ENCODE measurements at places on chromosomes 7 and 10.
A peak's percentile ranks its signal among the peaks of the same experiment; 100 is the strongest.

DNA sequence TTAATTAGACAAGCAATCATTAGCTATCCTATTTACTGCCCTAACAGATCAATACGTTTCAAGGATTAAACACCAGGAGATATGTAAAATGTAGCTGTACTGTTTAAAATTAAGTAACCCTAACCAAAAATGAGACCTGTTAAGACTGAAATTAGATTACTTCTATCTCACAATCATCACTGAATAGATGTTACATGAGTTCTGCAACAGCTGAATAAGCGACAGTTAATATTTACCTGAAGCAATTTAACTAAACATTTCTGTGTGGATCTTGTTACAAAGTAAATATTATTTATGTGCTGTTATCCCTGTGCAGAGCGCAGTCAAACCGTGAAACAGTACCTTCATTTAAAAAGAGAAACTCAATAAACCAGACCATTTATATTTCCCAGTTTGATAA, 122.5 kb downstream of the RELN start:
- no peak for DNase-seq

DNA sequence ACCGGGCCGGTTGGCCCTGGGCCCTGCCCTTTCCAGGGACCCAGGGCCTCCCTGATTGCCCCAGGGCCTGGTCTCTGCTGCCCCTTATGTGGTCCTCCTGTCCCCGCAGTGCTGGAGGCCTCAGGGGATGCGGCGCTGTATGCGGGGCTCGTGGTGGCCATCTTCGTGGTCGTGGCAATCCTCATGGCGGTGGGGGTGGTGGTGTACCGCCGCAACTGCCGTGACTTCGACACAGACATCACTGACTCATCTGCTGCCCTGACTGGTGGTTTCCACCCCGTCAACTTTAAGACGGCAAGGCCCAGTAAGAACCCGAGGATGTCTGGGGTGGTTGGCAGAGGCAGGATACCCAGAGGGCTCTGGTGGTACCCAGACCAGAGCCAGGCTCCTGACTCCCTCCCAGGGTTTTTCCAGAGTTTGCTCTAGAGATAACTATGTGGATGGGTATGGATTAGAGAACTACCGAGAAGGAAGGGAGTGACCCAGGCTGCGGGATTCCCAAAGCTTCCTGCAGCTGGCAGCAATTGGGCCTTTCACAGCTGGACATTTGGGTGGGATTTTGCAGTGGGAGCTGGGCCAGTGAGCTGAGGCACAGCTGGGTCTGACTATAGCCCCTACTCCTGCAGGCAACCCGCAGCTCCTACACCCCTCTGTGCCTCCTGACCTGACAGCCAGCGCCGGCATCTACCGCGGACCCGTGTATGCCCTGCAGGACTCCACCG, 28.1 kb upstream of the SLC29A3 start:
- no peak for DNase-seq

- DNase-seq, result no peak
These were observed 254.7 kb upstream of the PFKP start for GRCh38 chr10:2812631-2813030.

GRCh38 chr7:43553999-43554398, 28.9 kb upstream of the STK17A start:
- DNase-seq, result no peak

DNA sequence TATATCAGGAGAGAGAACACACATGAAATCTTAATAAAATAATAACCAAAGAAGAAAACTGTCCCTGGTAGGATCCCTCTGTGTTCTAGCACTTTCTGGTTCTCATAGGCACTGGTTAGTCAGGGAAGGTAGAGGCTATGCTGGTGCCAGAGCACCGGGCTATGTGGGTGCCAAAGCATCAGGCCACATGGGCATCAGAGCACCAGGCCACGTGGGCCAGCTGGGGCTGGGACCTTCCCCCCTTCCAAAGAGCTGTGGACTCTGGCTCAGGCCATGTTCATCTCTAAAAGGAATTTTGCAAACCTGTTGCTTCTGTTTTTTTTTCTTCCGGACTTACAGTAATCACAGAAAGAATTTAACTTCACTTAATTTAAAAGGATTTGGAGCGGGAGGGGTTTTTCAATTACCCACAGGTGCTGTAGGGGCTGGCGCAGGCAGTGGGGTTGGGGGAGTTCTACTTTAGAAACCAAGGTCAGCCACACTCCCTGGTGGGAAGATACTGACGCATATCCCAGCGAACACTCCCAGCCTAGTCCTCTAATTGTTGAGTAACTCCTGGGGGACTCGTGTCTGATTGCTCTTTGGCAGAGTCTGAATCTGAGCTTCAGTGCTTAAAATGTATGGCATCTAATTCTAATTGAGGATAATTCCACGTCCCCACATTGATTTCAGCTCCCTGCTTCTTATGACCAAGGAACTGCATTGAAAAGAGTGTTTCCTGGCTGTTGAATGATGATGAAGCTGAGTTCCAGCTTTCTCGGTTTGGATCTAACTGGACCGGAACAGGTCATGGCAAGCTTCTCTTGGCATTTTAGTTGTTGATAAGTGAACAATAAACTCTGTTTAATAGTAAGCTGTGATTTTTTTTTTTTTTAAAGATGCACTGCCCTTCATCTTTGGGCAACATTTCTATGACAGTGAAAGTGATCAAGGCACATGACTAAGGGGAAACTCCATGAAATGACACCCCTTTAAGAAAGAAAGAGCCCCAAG, 110.7 kb upstream of the FZD8 start:
- no peak for DNase-seq

GRCh38 chr10:69890065-69890847, 88.5 kb downstream of the COL13A1 start:
- DNase-seq, result no peak

- no peak for DNase-seq
These were observed 46.3 kb downstream of the CUL2 start for GRCh38 chr10:35043796-35044344.

DNA sequence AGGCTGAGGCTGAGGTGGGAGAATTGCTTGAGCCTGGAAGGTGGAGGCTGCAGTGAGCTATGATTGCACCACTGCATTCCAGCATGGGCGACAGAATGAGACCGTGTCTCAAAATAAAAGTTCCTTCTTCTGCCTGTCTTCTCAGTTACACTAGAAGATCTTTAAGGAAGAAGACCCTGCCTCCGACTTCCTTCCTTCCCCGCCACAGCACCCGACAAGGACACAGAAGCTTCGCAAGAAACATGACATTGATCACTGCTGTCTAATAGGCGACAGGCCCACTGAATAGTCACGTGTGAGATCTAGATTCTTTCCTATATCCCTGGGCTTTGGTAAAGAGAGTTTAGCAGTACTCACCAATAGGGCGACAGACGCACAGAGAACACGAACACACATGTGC, 118.2 kb downstream of the PRPF18 start:
- no peak for DNase-seq

DNA sequence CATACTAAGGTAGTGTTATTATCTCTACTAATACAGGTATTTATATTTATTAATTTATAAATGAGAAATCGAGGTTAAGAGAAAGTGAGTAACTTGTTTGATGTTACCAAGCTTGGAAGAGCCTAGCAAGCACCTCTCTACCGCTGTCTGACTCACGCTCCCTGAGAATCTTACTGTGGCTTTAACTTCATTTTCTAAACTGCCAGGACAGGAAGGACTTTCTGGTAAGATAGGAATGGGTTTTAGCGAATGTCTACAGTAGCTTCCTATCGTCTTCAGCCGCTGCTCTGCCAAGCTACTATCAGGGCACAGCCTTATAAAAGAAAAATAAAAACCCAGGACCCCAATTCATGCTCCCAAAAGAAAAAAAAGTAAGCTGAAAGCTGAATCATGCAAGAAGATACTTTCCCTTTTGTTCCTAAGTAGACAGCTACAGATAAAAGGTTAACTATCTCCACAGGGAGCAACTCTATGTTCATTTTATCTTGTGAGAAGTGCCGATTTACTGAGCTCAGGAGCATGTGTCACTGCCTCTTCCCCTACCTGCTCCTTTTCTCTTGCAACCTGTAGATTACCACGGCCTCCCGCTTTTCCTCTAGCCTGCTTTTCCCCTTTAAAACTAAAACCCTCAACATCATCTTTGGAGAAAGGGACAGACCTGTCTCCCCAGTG, 60.2 kb downstream of the THNSL1 start:
- no peak for DNase-seq

- DNase-seq, result no peak
These were observed 36.8 kb downstream of the COL28A1 start for GRCh38 chr7:7498856-7499255.

GRCh38 chr7:1812509-1813393, 142.7 kb downstream of the ELFN1 start:
- peak; percentile 81 for DNase-seq

DNA sequence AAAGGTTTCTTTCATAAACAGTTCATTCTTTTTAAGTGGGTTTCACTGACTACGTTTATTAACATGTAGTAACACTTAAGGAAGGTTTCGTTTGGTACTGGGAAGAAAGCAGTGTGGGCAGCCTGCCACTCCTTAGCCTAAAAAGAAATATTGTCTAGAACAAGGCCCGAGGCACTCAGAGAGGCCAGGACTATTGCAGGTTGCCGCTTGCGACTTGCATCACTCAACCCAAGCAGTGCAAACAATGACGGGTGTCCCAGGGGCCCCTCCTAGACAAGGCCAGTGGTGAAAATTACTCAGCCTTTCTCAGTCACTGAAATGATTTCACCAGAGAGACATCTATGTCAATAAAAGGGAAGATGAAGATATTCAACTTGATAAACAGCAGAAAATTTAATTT, 243.9 kb downstream of the SNX13 start:
- DNase-seq, result no peak

GRCh38 chr10:103562383-103562782, 68.9 kb downstream of the NEURL1 start:
- no peak for DNase-seq

- no peak for DNase-seq
These were observed 48.3 kb downstream of the LANCL2 start for GRCh38 chr7:55413442-55413841.

DNA sequence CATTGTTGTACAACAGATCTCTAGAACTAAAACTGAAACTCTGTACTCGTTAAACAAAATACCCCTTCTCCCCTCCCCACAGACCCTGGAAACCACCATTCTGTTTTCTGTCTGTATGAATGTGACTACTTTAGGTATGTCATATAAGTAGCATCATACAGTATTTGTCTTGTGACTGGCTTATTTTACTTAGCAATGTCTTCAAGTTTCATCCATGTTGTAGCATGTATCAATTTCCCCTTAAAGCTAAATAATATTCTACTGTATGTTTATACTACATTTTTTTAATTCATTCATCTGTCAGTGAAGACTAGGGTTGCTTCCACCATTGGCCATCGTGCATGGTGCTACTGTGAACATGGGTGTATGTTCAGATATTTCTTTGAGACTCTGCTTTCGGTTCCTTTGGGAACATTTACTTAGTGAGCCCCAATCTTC, 71.2 kb upstream of the RPA3 start:
- no peak for DNase-seq

- DNase-seq, result no peak
These were observed 233.0 kb downstream of the DNAJB9 start for GRCh38 chr7:108802650-108803049.

GRCh38 chr7:68407460-68407859, 1190.8 kb upstream of the AUTS2 start:
- DNase-seq, result no peak

DNA sequence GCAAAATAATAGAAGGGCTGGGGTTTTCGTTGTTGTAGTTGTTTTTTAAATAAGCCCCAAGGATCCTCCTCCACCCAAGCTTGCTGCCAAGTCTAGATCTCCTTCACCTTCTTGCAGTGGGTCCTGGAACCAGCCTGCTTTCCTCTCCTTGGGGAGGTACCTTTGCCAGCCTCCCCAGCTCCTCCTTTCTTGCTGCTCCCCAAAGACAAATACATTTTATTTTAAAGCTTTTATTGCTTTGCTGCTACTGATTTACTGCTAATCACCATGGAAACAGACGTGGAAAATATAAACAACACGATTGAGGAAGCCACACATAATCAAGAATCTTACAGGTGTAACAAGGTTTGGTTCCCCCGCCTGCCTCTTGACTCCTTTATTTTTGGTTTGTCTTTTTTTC, 17.4 kb upstream of the SLF2 start:
- no peak for DNase-seq

GRCh38 chr7:80842022-80842790, 76.6 kb downstream of the SEMA3C start:
- DNase-seq, result no peak

- DNase-seq, result no peak
These were observed 274.3 kb downstream of the CCDC3 start for GRCh38 chr10:12726971-12727831.

- no peak for DNase-seq
These were observed 89.6 kb downstream of the PODXL start for GRCh38 chr7:131466735-131467365.

DNA sequence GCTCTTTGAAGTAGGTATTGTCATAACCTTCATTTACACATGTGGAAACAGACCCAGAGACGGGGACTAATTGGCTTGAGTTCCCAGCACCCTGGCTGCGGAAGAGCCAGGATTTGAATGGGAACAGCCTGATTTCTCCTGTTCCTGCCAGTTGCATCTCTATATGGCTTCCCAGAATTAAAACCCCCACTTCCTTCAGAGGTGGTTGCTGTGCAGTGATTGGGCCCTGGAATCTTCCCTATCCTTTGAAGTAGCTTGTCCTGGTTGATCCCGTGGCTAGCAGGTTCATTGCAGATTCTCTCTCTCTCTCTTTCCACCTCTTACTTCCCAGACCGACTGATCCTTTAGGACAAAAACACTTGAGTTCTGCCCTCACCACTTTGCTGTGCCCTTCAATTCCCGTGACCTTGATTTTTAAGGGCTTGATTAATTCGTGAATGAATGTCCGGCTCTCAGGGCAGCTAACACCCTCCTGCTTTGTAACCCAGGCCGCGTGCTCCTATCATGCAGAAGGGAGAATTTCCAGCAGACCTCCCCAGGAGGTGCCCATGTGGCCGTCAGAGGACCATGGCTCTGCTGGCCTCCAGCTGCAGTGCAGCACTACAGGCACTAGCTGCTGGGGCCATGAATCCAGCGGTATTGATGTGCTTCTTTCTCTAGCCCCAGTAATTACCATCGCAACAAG, 120.6 kb upstream of the AGK start:
- no peak for DNase-seq

GRCh38 chr7:132059141-132059540, 502.7 kb upstream of the PODXL start:
- DNase-seq, result no peak

- no peak for DNase-seq
These were observed 2.1 kb upstream of the SFMBT2 start for GRCh38 chr10:7412928-7413282.
